ENCODE measurements at places on chromosomes 4 and X.

DNA sequence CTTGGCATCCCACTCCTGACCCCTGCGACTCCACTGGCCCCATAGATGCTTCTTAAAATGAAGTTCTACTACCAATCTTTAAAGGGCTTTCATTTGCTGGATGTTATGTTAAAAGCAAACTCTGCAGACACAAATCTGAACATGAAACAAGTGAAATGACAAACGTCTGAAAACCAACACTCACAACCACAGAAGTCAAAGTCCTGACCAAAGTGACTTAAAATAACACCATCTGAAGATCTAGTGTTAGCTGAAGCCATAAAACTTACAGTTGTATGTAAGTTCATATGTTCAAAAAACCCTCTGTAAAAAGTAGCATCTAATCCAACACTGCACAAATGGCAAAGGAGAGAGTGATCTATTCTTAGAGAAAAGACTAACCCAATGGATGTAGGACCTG, 178.7 kb downstream of the SH3KBP1 start:
- DNase-seq, result no peak

DNA sequence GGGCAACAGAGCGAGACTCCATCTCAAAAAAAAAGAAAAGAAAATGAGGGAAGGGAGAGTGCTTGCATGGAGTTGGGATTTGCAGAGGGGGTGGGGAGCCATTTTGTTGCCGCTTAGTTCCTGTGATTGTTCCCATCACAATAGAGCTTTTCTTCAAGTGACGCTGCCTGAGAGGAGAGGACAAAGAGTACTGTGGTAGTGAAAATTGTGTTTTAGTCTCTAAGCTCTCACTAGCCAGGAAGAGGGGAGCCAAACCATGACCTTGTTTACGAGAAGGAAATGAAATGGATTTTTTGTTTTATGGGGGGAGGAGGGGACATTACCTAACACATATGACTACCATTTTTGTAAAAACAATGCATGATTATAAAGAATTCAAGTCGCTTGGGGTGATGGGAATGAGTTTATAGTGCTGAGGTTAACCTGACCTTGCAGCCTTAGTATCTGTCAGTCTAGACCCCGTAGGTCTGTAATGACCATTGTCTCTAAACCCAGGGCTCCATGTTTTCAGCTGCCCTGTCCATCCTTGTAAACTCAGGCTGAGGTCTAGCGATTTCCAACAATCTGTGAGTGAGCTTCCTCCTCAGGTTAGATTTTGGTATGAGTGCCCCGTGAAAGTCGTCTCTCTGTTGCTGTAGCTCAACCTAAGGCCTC, 18.8 kb downstream of the SRD5A3 start:
- no peak for DNase-seq

DNA sequence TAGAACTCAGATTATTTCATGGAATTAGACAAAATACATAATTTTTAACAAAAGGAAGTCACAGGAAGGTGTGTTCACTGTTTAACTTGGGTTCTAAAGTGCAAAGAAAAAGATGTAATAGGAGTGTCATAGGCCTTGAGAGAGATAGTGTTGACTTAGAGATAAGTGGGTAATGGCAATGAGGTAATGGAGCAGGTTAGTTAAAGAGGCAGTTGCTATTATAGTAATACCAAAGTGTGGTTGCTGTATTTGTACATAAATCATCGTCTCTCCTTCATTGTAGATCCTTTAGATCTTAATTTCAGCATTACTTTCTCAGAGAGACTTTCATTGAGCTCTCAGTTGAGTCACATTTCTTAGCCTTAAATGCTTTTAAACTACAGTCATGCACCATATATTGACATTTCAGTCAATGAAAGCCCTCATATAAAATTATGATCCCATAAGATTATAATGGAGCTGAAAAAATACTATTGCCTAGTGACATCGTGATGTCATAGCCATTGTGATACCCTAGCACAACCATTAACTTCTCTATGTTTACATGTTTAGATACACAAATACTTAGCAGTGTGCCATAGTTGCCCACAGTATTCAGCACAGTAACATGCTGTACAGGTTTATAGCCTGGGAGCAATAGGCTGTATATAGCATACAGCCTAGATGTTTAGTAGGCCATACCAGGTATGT, 245.4 kb downstream of the ADGRL3 start:
- no peak for DNase-seq

GRCh38 chr4:48270951-48271473, 1.4 kb upstream of the TEC start:
- DNase-seq, result no peak

DNA sequence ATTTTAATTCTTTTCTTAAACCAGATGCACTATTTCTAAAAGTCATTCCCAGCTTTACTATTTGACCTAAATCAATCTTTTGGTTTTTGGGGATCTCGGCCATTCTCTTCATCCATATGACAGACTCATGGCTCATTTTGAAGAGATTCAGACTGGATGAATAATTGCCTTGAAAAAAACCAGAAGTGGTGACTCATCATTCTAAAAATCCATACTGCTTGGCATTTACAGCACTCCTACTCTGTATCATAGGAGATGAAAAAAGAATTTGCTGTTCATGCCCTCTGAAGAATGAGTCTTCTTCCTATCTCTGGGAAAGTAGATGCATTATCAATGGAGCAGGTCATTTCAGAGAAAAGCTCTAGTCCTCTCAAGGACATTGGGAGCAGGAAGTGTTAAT, 220.5 kb upstream of the RPS6KA3 start:
- no peak for DNase-seq

- DNase-seq, result no peak
Measured at GRCh38 chr4:183422962-183423631, 21.3 kb upstream of the CDKN2AIP start.

- no peak for DNase-seq
Measured at GRCh38 chrX:781224-782204, 150.9 kb downstream of the SHOX start.

DNA sequence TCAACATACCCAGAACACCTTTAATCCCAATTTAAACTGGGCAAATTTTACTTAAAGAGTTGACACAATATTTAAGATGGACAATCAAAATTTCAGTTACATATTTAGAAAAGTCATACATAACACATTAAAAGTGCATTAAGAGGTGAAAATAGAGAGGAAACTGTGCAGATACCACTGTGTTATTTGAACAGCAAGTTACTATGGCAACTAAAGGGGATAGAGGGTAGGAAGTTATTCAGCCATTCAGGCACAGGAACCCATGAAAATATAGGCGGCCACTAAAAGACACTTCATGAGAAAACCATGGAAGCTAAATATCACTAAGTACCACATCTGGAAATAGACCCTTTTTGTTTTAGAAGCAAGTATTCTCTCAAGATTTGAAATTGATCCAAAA, 75.1 kb downstream of the PDGFC start:
- DNase-seq, result no peak

DNA sequence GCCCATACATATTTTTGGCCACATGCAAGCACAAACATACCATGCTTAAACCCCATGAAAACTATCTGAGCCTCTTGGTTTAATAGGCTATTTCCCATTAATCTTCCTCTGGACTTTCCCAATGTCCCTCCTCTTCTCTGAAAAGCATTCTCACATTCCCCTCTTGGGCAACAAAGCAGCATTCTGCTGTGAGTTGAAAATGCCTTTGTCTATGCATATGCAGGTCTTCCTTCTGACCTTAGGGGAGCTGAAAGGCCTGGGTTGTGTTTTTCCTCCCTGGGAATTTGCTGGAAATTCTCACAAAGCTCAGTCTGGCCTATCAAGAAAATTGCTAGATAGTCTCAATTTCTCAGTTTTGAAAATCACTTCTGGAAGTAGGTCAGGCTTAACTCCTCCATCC, 4.2 kb downstream of the VSIG4 start:
- DNase-seq, result no peak

DNA sequence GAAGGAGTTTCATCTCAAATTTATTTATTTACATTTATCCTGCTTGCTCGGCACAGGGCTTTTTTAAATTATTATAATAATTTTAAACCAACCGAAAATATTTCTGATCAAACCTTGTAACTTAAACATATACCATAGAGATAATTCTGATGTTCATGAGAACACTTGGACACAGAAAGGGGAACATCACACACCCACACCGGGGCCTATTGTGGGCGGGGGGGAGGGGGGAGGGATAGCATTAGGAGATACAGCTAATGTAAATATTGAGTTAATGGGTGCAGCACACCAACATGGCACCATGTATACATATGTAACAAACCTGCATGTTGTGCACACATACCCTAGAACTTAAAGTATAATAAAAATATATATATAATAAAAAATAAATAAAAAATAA, 2.9 kb downstream of the ANXA5 start:
- DNase-seq, result no peak

- no peak for DNase-seq
Measured at GRCh38 chrX:17262123-17262522, 112.9 kb upstream of the NHS start.

DNA sequence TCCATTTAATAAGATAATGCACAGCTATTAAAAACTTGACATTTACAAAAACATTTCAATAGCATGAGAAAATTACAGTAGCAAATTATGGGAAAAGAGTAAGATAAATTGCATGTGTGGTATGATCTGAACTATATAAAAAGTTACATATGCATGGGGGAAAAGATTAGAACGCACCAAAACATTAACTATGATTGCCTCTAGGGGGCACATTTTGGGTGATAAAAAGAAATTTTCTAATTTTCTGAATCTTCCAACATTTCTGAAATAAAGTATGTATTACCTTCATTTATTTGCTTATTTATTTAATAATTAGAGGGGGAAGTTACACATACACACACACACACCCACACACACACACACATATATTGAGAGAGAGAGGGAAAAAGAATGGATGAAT, 19.6 kb upstream of the KDM5C start:
- DNase-seq, result no peak

DNA sequence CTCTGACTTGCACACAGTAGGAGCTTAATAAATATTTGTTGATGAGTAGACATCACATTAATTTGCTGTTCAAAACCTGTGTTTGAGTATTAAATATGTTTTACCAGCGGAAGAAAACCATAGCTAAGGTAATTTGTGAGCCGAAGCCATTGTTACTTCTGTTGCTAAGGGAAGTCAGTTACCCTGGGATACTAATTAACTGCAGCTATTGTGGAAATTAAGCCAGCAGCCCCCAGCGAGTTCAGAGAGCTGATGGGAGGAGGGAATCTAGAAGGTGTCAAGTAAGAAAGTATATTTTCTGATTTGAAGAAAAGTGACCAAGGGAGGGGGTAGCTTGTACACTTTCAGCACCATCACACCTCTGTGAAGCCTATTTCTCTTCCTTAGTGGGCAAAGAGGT, 76.7 kb upstream of the IGSF1 start:
- DNase-seq, result no peak

DNA sequence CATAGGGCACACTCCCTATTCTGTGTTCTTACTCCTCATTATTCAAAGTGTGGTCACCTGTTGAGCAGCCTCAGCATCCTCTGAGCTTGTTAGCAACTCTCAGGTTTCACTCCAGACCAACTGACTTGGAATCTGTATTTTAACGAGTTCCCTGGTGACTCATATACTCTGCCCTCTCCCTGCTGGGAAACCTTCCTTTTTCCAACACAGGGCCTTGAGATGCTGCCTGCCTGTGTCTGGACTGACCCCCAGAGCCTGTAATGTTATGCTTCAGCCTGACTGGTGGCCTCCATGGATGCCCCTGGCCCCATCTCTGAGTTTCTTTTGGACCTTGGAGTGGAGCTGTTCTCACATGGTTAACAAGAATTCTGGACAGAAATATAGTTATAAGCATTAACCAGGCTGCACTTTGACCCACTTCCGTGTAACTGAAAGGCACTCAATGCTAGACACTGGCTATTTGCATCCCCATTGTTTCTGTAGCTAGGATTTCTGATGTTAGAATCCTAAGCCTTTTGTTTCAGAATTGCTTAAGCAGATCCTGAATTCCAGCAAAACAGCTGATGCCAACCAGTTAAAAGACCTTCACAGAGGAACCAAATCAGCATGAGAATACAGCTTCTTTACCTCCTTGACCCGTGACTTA, 262.6 kb downstream of the STIM2 start:
- no peak for DNase-seq

DNA sequence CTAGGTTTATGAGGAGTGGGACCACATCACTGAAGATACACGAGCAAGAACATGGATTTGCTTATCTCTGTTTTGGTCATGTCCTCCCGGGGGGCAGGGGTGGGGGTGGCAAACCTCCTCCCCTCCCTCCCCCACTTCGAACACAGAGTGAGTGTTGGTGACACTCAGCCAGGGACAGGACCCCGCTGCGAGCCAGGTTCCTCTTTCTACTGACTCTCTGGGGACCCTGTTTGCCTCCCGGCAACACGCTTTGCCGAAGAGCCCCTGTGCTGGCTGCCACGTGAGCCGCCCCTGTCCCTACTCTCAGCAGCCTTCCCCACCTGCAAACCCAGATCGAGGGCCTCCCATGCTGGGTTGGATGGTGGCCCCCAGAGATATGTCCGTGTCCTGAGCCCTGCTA, 34.7 kb downstream of the P2RY8 start:
- DNase-seq, result no peak

- DNase-seq, result no peak
Measured at GRCh38 chr4:176979416-176979815, 186.7 kb upstream of the VEGFC start.

DNA sequence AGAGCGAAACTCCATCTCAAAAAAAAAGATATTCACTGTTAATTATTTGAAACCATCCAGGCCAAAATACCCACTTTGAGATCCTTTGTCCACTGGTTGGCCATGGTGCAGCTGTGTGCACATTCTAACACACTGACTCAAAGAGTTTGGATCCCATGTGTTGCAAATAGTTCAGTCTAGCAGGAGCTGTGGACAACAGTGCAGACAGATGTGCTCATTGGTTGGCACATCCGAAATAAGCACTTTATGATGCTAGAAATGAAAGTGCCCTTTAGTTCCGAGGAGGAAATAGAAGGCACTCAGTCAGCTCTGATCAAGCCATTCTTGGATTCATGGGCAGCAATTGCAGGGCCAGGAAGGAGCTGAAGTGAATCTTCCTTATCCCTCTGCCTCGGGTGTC, 63.0 kb upstream of the TMEM150C start:
- no peak for DNase-seq

DNA sequence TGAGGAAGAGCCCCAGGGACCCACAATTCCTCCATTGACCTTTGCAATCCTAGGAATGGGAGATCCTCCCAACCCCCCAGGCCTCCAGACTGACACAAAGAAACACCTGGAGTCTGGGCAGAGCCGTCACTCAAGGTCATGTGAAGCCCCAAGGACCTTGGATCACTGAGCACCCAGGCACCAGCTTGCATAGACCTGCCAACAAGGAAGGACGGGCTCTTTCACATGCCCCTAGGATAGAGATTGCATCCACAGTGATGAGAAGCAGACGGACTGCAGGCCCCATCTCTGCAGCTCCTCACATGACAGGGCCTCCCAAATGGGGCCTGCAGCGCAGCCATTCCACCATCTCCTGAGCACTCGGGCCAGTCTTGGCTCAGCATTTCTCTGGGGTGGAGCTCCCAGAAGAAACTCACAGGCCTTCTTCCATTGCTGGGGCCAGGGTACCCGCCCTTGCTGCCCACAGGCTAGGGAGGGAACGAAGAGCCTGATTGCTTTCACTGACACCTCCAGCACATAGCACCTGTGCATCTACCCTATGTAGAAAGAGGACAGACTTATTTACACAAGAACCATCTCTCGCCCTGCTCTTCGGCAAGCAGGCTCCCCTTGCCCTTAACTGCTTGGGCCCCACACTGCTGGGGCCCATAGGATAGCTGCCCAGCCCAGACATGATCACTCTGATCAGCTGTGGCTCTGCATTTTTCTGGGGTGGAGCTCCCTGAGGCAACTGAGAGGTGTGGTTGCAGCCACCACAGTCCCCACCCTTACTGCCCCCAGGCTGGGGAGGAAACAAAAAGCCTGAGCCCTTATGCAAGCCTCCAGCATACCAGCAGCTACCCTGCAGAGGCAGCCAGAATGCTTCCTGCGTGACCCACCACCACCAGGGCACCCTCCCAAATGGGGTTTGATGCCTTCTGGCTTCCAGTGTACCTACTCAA, 185.7 kb upstream of the ZCCHC13 start:
- DNase-seq, result no peak
